Cardiac fibroblast (primary cell): ENCODE measurements at places on chromosomes 7 and 10.

DNA sequence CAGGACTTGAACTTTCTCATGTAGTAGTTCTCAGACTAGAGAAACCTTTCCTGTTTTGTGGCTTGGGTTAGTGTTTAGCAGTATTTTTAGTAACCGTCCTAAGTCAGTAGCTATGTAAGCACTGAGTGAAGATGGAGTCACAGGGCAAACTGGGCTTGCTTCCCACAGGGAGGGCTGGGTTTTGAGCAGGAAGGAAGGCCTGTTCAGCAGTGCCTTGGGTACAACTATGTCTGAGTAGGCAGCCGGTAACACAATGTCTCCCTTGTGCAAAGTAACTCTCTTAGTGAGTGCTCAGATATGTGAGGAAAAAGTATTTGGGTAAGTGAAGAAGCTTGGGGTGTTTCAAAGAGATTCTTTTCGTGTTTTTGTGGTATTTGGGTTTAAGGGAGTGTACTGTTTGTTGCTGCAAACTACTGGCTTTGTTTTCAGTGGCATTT lies 96.4 kb downstream of the CCSER2 start:
- DNase-seq, result peak; percentile 97

DNA sequence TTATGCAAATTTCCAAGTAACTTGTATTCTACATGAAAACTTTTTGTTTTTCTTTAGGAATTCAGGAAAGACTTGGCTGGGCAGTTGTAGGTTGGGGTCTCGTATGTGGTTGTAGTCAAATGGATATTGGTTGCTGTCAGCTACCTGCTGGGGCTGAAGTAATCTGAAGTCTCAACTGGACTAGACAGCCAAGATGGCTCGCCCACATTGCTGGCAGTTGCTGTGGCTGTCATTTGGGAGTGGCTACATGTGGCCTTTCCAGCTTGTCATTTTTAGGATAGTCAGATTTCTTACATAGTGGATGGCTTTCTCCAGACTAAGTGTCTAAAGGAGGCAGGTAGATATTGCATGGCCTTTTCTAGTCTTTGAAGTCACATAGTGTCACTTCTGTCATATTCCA lies 32.6 kb downstream of the EXOC6 start:
- DNase-seq, result no peak

DNA sequence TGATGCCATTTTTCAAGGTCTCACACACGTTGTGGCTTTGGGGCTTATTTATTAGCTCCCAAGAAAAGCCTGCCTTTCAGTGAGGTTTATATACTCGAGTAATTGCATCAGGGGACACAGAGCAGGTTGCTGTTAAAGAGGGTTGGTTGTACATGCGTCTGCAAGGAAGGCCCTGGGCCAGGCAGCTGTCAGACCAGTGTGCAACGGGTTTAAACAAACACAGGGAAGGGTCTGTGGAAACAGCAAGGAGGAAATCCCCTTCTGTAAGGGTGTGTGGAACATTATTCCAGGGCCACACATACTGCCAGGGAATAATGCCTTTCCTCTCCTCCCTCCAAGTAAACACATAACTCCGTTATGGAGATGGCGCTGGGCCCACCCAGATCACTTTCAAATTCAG lies 1.7 kb upstream of the CHST15 start:
- DNase-seq, result no peak

DNA sequence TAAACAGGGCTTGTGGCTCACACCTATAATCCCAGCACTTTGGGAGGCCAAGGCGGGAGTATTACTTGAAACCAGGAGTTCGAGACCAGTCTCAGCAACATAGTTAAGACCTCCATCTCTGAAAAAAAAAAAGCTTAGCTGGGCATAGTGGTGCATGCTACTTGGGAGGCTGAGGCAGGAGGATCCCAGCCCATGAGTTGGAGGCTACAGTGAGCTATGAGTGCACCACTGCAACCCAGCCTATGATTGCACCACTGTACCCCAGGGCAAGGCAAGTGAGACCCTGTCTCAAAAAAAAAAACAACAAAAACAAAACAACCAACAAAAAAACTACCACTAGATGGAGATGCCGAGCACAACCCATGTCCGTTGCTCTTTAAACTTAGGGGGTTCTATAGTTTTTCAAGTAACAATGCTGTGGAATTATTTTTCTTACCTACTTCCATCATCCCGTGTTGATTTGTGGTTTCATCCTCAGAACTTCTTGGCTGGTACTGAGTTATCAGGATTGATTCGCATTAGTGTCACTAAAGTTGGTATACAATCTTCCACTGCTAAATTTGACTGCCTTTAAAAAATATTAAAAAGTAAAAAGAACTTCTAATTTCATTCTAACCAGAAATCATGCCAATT lies 12.2 kb upstream of the REPIN1 start:
- peak; percentile 55 for DNase-seq

DNA sequence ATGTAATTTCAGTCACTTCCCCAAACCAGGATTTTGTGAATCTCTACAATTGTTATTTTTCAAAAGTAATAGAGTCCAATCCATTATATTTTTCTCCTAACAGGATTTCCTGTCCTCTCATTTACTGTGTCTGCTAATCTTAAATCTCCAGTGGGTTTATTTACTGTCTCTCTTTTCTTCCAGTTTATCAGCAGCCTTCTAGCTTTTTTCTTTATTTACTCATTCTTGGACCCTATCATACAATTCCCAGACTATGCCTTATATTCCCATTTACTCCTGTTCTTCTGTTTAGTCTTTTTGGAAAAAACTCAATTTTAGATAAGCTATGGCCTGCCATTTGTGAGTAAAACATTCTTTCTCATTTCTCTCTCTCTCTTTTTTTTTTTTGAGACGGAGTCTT lies 94.7 kb downstream of the STK31 start:
- no peak for DNase-seq

- DNase-seq, result no peak
These were observed 70.8 kb upstream of the CDCA7L start for GRCh38 chr7:22016507-22016906.

GRCh38 chr10:81116201-81116600 lies 578.5 kb downstream of the SH2D4B start:
- no peak for DNase-seq

GRCh38 chr7:158053183-158053915 lies 534.3 kb downstream of the PTPRN2 start:
- no peak for DNase-seq

DNA sequence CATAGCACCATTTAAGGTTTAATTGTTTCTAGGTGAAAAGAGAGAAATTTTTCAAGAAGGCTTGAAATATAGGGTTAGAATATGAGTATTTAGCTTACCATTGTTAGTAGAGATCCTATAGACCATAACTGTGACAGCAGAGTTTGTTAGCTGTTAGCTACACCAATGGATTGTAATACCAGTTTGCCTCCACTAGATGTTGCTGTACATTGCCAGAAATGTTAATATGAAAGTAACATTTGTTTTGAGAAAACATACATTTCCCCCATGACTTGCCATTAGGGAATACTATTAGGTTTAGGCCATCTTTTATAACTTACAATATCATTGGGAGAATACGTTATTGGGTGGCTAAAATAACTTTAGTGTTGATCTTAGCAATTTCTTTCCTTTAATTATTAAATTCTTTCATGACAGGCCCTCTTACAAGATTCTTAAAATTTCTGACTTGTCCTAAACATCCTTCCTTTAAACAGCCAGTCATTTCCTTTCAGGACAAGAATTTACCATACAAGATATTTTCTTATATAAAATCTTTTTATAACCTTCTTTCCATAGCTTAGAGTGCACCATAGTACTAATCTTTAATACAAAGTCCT lies 39.5 kb downstream of the ZNF117 start:
- peak; percentile 66 for DNase-seq

GRCh38 chr10:31771331-31771831 lies 157.2 kb downstream of the ARHGAP12 start:
- peak; percentile 81 for DNase-seq

DNA sequence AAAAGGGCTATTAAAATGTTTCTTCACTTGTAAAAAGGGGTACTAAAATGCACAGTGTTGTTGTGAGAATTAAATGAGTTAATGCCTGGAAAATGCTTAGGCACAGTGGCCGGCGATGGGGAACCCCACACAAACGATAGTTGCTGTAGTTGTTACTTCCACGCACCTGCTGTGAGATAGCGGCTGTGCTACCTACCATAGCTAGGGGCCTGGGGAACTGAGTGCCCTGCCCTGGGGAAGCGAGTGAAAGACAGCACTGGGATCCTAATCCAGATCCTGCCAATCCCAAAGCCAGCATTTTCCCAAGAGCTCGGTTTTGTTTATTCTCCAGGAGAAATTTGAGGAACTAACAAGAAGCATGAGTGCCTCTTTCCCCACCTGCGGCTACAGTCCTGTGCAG lies 27.8 kb downstream of the DDC start:
- no peak for DNase-seq
